CD4-positive, alpha-beta T cell treated with Interleukin-10 for 1 hour (primary cell): ENCODE measurements at places on chromosomes 2 and 18.

DNA sequence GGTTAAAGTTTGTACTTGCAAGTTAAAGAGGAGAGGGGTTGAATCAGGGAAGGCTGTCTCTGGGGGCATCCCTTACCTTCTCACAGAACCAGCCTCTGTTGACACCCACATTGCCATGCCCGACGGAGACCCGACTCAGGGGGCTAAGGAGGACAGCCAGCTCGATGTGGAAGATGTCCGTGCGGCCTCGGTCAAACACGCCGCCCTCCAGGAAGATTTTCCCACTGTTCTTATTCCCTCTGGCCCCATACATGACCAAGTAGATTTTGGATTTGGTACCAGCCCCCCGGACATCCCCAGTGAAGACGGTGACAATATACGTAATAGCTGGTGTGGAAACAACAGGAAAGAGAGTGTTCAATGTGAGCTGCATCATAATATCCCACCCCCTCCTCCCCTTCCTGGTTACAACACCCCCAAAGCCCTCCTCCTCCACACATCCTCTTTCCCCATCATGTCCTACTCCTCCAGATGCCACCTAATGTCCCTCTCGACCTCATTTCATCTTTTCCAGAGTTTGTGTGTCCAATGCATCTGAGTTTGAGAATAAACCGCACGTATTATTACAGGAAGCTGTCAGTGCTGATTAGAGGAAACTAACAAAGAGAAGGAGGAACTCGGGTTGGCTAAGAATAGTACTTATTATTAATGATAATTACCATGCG is 55.7 kb downstream of the LOXHD1 start:
- DNase-seq = no peak

- DNase-seq = no peak
Observed at GRCh38 chr2:18550433-18550832, 10.0 kb downstream of the RDH14 start.

DNA sequence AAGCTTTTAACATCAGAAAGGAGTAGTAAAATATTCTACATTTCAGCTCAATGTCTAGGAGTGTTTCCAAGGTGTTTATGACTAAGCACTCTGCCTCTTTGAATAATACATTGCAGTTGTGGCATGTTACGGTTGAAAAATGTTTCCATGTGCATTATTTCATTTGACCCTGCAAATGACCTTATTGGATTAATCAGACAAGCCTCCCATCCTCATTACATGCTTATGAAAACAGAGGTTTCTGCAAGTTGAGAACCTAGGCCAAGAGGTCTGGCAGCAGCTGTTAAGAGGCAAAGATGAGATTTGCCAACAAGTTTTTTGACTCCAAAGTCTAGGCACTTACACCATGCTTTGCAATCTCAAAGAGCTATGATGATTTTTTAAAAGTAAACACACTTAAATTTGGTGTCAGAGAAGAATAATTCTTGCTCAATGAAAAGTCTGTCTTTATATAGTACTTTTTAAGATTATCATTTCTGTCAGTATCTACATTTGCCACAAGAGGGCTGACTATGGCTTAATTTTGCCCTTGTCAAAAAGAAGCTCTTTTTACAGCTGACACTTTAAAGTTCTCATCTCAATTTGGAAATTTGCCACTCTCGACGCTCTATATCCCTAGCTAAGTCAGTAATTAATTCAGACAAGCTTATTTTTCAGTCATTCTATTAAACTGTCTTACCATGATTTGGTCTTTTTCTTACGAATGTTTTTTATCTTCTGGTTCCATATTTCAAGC is 260.6 kb downstream of the PAX3 start:
- no peak for DNase-seq

- DNase-seq = no peak
Observed at GRCh38 chr2:144650907-144651306, 131.0 kb upstream of the ZEB2 start.

DNA sequence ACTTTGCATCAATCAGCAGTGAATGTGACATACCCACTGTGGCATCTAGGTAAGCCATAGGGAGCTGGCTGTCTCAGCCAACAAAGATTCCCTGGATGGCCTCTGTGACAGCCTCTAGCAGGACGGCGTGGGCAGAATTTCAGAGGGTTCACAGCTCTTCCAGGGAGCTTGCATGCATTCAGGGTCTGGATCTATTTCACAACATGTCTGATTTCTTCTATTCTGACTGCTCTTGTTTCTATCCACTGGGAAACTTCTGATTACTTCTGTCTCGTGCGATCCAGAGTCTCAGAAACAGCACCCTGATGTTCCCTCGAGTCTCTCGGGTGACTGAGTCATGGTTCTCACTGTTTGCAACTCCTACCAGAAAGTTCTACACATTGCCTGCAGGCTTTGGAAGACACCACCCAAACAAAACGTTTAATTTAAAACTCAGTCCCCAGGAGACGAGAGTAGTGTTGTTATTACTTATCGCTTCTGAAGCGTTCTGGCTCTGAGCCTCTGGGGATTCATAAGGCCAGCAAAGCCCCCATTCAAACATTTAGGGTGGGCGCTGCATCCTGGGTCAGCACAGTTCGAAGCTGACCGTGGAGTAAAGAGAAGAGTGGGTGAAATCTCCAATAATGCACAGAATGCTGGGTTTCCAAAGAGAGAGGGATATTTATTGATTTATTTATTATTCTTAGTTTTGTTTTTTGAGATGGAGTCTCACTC is 41.9 kb upstream of the ODC1 start:
- no peak for DNase-seq

- no peak for DNase-seq
Observed at GRCh38 chr2:107062599-107063220, 176.7 kb upstream of the ST6GAL2 start.

DNA sequence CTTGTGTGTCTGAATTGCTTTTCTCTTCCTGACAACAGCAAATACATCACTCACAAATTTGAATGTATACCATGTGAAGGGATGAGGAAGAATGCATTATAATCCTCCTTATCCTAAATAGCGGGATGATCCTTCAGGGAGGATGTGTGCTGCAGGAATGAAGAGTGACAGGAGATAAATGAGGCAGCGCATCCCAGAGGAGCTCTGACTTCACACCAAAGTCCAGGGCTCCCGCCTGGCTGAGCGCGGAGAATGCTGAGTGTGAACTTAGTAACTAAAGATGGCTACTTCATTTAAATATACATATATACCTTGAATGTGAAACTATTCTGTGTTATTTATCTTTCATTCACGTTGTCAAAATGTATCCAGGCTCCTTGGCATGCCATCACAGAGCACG is 145.2 kb upstream of the TPO start:
- no peak for DNase-seq

DNA sequence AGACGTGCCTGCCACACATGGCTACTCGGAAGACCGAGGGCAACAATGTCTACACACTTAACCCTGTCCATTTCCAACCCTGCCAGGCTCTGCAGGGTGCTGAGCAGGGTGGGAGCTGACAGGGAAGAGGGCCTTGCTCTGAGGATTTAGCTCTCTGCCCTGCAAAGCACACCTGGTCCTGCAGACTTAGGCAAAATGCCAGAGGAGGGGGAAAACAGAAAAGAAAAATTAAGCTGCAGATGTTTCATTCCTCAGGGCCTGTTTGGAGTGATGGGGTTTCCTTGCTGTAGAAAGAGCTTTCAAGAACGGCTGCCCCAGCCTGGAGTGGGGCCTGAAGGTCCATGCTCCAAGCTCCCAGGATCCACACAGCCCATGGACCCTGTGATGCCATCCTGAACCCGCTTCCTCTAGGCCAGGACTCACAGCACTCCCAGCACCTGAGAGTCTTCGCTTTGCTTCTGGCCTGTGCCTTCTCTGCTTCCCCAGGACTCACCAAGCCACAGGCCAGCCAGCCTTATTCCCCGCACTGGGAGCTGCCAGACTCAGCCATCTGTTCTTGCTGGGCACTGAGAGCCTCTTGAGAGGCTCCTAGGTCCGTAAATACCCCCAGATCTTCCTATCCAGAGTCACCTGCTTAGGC is 9.1 kb upstream of the TEX51 start:
- DNase-seq = no peak

GRCh38 chr18:12543697-12544096 is 114.2 kb downstream of the SPIRE1 start:
- no peak for DNase-seq

- no peak for DNase-seq
Observed at GRCh38 chr2:57855212-57855611, 191.4 kb upstream of the VRK2 start.

DNA sequence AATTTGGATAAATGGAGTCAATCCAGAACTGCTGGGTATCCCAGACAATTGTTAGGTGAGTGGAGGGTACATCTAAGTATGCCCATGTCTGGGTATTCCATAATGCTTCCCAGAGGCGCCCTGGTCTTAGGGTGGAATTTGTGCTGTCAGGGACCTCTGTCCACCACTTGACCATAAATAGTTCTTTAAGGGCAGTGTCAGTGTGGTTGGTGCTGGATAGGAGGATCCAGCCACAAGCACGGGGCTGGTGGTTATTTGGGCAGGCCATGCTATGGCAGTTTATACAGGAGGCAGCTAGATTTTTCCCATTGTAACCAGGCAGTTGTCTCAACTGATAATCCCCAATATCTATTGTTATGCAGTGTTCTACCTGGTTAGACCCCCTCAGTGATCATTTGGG is 104.4 kb upstream of the B3GNT2 start:
- DNase-seq = no peak

DNA sequence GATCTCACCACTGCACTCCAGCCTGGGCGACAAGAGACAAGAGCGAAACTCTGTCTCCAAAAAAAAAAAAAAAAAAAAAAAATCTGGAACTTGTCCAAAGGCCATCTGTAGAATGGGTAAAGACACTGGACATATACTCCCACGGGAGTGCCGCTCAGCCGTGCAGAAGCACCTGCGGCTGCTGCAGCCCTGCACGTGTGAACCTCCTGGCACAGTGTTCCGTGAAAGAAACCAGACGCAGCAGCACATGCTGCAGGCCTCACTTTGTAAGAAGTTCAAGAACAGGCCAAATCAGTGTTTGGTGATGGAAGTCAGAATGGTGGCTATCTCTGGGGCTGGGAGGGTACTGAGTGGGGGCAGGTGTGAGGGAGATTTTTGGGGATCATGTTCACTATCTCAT is 6.5 kb downstream of the CHRND start:
- DNase-seq = no peak

- no peak for DNase-seq
Observed at GRCh38 chr2:79041032-79041448, 15.5 kb downstream of the REG3G start.

DNA sequence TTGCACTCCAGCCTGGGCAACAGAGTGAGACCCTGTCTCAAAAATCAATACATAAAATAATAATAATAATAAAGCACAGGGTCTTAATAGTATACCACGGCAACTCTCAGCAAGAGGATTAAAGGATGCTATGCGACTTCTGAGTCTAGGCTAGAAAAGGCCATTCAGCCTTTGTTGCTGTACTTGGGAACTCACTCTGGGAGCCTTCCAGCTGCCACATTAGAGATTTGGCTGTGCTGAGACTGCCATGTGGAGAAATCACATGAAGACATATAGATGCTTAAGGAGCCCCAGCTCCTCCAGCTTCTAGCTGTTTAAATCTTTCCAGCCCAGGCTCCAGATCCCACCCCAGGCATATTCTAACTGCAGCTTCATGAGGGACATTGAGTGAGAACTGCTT is 8.2 kb upstream of the TANC1 start:
- no peak for DNase-seq

GRCh38 chr2:45506756-45507155 is 104.3 kb downstream of the SRBD1 start:
- no peak for DNase-seq

GRCh38 chr2:88582030-88582429 is 45.2 kb downstream of the EIF2AK3 start:
- no peak for DNase-seq

- no peak for DNase-seq
Observed at GRCh38 chr2:109446278-109447131, 167.3 kb downstream of the SEPTIN10 start.

GRCh38 chr2:68710756-68711155 is 23.9 kb upstream of the ARHGAP25 start:
- no peak for DNase-seq

DNA sequence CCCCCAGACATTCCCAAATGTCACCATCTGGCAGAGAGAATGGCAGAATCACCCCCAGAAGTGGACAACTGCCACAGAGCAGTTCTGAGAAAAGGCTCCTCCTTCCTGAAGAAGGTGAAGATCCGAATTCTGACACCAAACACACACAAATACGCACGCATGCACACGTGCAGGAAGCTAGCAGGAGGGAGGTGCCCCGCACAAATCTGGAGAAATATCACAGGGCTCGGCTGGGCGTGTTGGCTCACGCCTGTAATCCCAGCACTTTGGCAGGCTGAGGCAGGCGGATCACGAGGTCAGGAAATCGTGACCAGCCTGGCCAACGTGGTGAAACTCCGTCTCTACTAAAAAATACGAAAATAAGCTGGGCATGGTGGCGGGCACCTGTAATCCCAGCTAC is 38.5 kb upstream of the ATG16L1 start:
- no peak for DNase-seq

- no peak for DNase-seq
Observed at GRCh38 chr2:164073101-164074074, 337.6 kb upstream of the FIGN start.

GRCh38 chr18:8943900-8944870 is 158.3 kb upstream of the NDUFV2 start:
- DNase-seq = no peak
